ENCODE measurements at places on chromosomes 2 and 18.

DNA sequence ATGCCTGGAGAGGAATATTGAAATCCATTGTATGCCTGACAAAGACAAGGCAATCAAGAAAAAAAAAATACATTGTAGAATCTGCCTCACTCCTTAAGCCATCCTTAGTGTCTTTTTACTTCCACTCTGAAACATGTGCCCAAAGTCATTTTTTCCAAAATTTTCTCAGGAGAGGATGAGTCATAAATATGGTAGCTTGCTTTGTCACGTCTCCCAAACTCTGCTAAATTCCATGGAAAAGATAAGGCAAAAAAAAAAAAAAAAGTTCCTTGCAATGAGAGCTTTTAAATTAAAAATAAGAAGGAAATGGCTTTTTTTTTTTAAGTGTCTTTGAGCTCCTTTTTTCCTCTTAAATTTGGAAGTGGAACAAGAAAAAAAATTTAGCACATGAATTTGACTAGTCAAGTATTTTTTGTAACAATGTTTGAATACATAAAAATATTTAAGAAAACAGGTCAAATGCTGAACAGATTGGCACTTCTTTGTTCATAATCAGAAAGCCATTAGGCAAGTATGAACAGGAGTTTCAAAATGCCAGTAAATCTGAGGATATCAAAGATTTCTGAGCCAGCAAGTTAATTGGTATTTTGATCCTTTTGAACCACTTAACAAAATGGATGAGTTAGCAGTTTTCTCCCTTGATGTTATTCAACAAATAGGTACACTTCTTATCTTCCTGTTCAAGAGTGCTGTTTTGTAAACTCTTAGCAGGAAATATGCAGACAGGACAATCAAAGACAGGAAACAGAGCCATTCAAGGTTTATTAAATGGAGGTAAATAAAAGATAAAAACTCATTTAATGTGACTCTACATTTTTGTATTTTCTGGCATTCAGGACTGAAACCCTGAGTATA is 247.3 kb upstream of the SP5 start:
- DNase-seq: no peak

DNA sequence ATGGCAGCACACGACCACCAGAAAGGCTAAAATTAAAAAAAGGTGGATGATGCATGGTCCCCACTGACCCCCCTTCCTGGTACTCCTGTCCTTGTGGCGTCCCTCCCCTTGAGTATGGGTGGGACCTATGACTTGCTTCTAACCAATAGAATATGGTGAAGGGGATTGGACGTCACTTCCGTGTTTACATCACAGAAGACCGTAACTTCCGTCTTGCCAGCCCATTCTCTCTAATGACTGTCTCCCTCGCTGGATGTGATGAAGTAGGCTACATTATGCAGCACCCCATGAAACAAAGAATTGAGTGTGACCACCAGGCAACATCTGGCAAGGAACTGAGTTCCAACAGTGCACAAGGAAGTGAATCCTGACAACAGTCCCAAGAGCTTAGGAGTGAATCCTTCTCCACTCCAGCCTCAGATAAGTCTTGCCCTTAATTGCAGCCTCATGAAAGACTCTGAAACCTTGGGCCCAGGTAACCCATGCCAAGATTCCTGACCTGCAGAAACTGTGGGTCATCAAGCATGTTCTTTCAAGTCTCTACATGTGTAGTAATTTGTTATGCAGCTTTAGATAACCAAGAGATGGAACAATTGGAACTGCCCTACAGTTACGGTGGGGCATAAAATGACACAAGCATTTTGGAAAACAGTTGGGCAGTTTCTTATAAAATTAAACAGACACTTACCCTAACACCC is 80.1 kb upstream of the NPAS2 start:
- DNase-seq: no peak

DNA sequence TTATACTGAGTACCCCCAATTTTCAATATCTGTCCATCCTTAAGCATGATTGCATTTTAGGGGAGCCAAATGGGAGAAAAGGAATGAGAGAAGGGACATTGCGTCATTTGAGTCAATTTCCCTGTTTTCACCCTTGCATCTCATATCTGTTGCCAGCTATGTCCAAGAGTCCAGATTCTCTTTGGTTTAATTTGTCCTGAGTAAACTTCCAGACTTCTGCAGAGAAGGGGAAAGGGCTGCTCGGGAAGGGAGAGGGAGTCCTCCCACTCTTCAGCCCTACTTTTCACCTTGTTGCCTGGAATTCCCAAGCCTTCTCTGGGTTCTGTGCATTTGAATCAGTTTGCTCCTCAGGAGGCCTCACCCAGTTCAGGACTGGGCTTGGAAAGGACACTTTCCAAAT is 16.5 kb downstream of the GREB1 start:
- DNase-seq: no peak

GRCh38 chr2:231342061-231342711 is 53.3 kb upstream of the B3GNT7 start:
- no peak for DNase-seq

DNA sequence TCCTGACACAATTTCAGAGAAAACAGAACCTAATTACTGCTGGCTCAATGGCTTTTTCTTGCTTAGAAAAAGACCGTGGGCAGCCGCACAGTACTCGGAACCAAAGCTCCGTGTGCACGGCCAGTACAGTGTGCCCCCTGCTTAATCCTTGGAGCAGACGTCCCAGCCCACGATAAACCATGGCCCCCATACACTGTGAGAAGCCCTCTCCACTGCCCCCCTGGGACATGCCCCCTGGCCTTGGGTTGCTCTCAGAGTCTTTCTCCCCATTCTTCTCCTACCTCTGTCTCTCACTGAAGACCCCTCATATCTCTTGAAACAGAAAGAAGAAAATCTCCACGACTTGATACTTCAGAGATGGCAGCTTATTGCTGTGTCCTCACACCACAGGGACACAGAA is 44.0 kb downstream of the CYP26B1 start:
- no peak for DNase-seq

DNA sequence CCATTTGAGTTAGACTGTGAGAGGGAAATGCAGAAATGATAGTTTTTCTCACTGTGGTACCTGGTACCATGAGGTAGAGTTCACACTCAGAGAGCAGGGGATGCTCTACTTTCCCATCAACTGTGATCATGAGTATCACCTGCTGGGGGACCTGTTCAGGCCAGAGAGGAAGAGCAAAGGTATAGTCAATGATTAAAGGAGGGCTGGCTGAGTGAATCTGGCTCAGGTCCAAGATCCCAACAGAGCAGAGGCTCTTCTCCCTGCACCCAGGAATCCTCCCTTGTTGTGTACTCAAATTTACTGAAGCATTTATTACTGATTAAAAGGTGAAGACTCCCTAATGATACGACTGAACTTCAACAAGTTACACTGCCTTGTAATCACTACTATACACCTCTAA is 104.6 kb upstream of the CHRNA1 start:
- DNase-seq: no peak
